ENCODE measurements at places on chromosomes 16 and 17.
A peak's percentile ranks its signal among the peaks of the same experiment; 100 is the strongest.

DNA sequence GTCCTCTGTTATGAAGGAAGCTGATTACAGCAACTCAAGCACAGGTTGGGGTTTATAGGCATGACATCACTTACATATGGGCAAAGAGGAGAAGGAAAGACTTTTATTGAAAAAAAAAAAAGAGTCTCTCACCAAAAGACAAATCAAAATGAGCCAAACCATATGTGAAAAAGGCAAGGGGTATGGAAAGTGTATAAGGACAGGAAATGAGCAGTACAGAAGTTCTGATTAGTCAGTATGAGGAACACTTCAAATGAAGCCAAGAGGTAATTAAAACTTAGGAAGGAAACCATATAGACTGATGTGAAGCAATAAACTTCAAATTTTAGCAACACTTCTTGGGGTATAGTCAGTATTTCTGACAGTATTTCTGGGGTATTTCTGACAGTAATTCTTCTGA, 1372.6 kb downstream of the CDH11 start:
- DNase-seq, result no peak

DNA sequence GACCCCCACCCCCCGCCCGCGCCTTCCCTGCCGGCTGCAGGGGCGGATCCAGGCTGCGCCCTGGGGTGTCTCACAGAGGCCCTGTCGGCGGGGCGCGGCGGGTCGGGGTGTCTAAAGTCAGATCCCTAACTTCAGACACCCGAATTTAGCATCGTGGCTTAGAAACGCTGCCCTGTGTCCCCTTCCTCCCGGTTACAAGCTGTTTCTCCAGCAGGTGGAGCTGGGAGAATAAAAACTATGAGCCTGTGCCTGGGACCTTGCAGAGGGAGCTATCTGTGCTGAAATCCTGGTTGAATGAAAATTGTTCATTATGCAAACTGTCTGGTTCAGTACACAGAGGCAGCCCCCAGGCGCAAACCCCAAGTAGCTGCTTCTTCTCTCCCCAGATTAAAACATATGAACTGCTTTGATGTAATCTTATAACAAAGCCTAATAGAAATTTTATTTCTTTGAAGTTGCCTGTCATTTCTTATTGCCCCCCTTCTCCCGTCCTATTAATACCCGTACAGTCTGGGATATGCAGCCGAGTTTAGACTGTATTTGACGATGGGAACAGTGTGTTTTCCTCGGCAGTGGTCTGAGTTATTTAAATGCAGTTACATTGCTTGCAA, 79.0 kb downstream of the RPA1 start:
- peak; percentile 73 for DNase-seq

DNA sequence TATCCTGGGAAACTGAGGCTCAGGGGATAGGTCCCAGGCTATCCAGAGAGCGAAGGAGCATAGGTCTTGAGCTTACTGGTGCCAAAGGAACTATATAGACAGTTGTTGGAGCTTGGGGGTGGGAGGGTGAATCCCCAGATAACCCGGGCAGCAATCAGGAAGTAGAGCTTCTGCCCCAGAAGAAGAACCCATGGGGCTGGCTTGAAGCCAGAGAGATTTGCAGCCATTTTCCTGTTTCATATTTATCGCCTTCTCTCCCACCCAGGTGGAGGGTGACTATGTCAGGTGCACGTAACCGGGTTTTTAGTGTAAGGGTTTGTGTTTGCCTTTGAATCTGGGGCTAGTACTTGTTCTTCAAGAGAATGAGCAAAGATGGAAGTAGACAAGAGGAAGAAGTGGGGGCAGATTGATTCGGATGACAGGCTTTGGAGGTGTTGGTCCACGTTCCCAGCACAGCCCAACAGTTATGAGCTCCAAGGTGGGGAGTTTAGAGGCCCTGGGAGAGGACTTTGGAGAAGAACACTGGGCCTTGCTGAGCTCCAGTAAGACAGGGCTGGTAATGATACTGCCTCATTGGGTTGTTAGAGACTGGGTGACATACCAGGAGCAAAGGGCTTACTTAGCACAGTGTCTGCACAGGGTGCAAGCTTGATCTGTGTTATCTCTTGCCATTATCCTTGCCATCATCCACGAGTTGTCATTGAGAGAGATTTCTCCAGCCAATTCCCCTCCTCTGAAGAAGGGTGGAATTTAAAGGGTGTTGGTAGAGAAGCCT, 145.6 kb downstream of the CCDC182 start:
- DNase-seq, result no peak

- no peak for DNase-seq
Observed at GRCh38 chr17:57402681-57403180, 146.4 kb downstream of the MSI2 start.

GRCh38 chr17:64095144-64095882, 34.6 kb downstream of the ERN1 start:
- DNase-seq, result no peak

DNA sequence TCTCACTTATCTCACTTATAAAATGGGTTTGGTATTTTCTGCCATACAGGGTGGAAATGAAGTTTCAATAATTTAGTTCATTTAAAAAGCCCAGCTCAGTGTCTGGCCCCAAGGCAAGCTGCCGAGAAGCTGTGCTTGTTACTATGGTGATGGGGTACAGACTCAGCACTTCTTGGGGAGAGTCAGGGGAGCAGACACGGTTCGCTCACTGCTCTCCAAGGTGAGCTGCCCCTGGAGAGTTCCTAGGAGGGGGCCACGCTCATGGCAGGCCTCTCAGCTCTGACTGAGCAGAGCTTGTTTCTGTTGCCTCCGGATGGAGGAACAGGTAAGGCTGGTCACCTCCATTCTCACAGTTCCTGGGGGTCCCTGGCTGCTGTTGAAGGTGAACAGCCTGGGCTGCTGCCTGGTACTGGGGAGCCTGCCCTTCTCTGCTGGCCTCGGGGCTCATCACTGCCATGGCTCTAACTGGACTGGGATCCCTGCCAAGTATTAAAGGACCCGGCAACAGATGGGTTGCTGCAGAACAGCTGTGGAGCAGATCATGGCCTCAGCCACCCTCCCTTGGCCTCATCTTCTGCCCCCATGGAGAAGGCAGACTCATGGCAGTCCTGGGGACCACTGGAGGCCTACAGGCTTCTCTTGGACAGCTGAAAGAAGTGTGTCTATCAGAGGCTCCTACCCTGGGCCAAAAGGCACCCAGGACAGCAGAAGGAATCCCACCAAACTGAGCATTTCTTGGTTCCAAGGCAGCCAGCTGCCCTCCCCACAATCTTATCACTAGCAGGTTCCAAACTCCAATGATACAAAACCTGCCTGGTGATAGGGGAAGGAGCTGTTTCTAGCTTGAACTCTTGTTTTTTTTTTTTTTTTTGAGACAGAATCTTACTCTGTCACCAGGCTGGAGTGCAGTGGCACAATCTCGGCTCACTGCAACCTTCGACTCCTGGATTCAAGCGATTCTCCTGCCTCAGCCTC, 25.9 kb upstream of the SPATA32 start:
- DNase-seq, result peak; percentile 81

GRCh38 chr17:79473111-79473875, 137.6 kb downstream of the RBFOX3 start:
- no peak for DNase-seq

- peak; percentile 82 for DNase-seq
Observed at GRCh38 chr16:81190667-81191066, 47.8 kb upstream of the BCO1 start.

DNA sequence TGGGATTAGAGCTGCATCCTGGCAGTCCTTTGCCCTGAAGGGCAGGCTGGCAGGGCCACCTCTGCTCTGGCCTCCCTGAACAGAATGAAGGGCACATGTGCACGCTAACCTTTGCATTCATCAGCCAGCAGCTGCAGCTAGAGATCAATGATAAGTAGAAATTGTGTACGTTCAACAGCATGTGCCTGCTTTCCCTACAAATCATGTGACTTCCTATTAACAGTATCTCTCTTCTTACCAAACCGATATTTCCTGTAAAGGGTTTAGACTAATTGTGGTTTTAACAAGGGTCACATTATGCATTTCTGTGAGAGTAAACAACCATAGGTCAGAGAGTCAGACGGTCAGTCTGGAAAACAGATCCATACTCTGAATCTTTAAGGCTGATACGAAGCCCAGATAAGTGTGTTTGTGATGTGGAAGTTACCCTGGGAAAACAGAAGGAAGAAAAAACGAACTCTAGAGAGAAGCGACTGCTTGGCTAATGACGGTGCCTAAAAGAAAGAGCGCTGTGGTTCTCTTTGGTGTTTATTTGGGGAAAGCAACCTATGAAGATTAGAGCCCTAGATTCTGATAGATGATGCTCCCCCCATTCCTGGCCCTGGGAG, 219.4 kb downstream of the MAF start:
- DNase-seq, result no peak

GRCh38 chr16:70578035-70578434, 54.4 kb downstream of the SF3B3 start:
- no peak for DNase-seq

DNA sequence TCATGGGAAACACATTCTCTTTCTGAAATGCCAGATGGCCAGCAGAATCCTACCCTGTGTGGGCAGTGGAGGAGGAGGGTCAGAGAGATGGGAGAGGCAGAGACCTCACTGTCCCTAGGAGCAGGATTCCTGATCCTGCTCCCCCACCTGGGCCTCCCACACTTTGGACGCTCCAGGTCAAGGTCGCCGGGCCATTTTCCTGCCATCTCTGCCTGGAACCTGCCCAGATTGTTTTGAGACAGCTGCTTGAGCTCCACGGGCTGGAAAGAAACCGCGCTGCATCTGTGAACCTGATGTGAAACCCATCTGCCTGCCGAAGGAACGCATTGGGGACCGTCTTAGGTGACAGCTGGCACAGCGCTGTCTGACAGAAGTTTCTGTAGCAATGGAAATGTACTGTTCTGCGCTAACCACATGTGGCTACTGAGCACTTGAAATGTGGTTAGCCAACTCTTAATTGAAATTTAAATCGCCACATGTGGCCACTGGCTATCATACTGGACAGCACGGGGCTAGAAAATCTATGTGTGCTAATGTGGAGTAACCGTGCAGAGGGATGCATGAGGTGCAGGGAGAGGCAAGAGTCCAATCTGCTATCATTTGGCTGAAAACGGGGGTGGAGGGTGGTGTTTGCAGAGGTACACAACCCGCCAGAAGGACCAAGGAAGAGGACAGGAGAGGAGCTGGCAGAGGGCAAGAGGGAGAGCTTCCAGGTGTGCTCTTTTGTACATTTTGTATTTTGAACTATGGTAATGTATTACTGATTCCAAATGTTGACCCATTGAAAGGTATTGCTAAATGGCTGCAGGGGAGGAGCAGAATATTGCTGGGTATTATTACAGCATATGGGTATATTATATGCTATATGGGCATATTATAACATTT, 15.4 kb upstream of the NUBP1 start:
- DNase-seq, result peak; percentile 50

GRCh38 chr16:67865318-67865717, 7.5 kb upstream of the EDC4 start:
- DNase-seq, result peak; percentile 64

DNA sequence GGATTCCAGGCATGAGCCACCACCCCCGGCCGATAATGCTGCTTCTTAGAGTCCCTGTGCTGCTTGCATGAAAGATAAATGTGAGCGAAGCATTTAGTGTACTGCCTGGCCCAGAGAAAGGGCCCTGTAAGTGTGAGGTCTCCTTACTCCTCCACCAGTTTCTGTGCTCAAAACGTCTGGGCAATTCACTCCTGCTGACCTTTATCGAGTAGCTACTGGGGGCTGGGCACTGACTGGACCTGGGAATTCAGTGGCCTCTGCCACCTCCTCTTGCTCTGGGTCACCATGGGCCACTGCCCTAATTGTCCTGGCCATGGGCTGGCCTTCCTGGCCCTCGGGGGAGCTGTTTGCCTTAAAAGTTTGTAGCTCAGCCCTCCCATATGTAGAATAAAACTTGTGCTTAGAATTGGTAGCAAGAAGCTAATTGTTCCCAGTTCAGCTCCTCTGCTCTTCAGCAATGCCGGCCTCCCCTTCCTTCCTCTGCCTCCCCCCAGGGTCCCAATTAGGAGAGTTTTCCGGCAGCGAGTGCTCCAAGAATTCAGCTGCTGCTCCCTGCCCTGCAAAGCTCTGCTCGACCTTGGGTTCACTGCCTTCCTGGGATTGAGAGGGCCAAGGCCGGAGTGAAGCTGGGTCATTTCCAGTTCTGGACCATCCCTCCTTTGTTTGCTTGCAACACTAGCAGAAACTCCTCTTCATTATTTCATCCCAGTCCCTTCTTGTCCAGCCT, 98.9 kb upstream of the CDC42EP4 start:
- no peak for DNase-seq

- no peak for DNase-seq
Observed at GRCh38 chr17:34837876-34838478, 123.3 kb downstream of the CCT6B start.

- DNase-seq, result peak; percentile 75
Observed at GRCh38 chr16:68264128-68265077, at the start of gene SLC7A6. Gene SLC7A6, plus strand, starts transcription at chr16:68264526. Its CDS starts 10,201 bp downstream, at chr16:68274727.

GRCh38 chr17:27575096-27575911, 55.7 kb upstream of the LGALS9 start:
- no peak for DNase-seq

DNA sequence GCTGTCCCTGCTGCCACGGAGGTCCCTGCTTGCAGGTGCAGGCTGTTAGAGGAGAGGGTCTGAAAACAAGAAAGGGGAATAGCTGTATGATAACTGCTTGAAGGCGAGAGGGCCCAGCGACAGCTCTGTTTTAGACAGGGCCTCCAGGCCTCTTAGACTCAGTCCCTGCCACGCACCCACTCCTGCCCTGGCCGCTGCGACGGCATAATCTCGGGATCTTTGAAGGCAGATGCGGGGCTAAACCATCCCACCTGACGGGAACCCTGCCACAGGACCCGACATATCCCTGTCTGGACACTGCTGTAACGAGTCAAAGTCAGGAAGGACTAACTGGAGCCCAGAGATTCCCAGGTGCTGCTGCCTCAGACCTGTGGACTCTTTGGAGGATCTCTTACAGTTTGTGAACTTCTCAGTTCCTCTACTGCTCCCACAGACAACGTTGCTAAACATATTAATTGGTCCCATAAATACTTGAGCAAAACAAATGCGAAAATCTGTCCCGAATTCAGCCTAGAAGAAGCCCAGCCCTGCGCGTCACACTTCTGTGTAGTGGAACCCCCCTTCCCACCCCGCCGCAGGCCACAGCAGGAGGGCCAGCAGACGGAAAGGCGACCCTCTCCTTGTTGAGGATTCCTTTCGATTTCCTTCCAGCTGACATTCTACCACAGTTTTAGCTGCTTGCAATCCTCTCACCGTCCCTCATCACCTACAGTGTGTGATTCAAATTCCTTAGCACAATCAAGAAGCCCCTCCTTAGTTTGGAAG, 998 bp upstream of the TMEM11 start:
- no peak for DNase-seq

DNA sequence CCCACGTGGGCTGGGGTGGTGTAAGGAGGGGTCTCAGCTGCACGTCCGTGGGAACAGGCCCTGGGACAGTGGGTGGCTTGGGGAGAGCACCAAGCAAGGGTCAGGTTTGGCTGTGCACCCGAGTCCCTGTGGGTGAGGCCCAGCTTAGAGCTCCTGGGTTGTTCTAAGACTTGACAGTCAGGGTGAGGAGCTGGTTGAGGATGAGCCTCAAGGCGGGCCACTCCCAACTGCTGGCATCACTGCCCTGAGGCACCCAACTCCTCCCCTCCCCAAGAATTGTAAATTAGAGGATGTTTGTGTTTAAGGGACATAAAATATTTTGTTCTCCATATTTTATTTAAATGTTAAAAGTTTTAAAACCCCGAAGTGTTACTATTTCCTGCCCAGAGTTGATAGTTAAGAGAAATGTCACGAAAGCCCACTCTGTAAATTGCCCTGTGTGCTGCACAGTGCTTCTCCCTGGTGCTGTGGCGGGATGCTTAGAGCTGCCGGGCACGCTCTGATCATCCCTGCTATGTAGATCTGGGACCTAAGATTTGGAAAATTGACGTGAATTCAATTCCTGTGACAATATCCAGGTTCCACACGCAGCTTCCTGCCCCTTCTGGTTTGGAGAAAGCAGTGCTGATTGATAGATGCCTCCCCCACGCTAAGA, 15.9 kb downstream of the ZC3H18 start:
- DNase-seq, result no peak

Measured in RPMI7951 (cell line).